ENCODE measurements at places on chromosomes 6 and 20.

DNA sequence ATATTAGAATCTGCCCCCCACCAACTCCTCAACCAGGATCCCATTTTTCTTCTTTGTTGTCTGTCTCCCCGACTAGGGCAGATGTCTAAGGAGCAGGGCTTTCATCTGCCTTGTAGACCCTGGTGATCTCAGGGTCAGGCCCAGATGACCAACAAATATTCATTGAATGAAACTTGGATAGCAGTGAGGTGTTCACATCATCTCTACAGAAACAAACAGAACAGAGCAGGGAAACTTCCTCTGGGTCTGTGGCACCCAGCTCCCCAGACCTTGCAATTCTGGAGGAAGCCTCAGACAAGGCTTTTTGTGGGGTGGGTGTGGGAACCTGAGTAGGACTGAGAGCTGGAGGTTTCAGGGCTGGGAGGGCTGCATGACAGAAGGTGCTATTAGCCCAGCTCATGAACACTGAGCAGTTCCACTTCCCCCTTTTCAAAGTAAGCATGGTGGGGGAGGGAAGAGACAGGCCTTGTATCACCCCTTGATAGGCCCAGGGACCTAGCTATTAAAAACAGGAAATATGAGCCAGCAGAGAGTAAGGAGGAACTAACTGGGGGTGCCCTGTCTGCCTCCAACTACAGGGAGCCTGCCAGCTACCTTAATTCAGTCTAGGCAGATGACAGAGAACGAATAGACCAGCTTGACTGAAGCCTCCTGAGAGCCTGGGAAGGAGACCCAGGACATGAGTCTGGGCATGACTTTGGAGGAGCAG lies 37.3 kb upstream of the TOP1 start:
- no peak for DNase-seq

DNA sequence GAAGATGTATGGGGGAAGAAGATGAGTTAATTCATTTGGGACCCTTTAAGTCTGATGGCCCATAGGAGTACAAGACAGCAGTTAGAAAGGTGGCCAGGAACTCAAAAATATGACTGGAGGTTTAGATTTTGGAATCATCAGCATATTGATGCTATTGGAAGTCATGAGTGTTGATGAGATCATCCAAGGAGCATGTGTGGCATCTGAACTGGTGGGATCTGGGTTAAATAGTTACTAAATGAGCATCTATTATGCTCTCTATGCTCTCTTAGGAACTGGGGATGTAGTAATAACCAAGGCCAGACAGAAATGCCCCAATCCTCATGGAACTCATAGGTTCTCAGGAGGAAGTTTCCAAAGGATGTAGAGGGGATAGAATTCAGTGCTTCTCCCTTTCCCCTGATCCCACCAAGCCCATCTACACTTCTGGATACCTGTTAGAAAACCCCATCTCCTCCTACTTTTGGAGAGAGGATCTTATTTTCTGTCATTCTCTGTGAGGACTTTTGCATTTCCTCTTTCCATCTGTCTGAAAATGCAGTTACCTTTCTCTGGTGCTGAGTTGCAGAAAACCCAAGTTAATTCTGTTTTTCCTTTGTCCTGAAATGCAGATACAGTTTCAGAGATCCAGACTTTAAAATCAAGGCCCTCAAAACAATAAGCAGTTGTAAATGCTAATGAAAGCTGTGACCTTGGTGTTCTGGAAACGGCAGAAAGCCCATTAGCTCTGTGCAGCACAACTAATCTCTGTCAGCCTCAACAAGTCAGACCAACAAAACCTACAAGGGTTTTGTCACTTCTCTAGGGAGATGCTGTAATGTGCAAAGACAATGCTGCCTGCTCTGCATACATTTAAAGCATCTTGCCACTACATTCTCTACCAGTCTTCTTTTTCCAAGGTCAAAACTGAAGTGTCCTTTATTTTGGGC lies 65.8 kb downstream of the TBC1D7 start:
- DNase-seq, result no peak

GRCh38 chr6:132231121-132231884 lies 170.0 kb downstream of the MOXD1 start:
- DNase-seq, result no peak

- no peak for DNase-seq
Measured at GRCh38 chr6:130204322-130204721, 18.4 kb downstream of the SAMD3 start.

GRCh38 chr6:41200901-41201763 lies at the start of gene TREML2:
TREML2 (minus strand) TSS chr6:41201149; CDS start chr6:41201008, 141 bp downstream.
- DNase-seq, result no peak

DNA sequence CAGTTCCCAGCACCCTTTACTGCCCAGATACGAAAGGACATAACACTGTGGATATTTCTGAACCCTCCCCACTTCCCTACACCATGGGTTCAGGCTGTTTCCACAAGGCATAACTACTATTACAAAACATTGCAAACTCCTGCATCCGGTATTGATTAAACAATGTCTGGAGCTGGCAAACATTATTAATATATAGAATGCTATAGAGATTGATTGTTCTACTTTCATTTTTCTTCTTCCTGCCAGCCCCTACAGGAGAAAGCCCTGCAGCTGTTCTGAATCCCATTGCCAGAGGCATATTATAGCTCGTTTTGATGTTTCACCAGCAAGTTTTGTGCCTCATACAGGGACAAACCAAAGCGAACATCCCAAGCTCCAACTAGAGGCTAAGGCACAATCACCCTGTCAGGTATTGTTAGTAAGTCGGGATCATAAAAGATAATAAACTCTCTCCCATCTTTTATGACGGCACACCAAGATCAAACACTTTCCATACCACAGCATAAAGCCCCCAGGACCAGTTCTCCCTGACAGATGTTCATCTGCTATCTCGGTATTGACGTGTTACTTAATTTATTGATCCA lies 331.1 kb upstream of the NT5E start:
- no peak for DNase-seq

Measured in stimulated activated CD4-positive, alpha-beta T cell treated with anti-CD3 and anti-CD28 coated beads, Interleukin-4, amount 100 ng/mL, for 48 hours (primary cell).